RPMI7951 (cell line): ENCODE measurements at places on chromosomes 16 and 17. TPM values are rescaled to one million over a fixed set of nuclear protein-coding genes. Genes with fewer than 3 reads are reported as not detected.

DNA sequence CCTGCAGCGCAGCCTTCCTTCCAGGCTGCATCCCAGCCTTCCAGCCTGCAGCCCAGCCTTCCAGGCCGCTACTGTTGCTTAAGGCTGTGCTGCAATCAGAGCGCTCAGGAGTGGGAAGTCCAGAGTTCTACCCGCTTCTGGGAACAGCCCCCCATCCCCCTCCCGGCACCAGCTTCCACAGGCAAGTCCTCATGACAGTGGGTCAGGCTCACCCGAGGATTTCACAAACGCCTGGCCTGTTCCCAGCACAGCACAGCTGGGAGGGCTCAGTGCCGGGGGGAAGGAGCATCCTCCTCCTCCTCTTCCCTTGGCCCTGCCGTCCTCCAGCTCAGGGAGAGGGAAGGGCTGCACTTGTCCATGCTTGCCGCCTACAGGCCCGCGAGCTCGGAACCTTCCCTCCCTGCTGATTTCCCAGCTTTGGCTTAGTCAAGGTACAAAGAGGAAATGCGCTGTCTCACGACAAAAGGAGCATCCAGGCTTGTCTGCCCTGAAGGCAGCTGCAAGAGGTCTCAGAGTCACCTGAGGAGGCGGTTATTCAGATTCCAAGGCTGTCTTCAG lies 8.3 kb downstream of the SOCS3 start:
- DNase-seq: peak; percentile 84

DNA sequence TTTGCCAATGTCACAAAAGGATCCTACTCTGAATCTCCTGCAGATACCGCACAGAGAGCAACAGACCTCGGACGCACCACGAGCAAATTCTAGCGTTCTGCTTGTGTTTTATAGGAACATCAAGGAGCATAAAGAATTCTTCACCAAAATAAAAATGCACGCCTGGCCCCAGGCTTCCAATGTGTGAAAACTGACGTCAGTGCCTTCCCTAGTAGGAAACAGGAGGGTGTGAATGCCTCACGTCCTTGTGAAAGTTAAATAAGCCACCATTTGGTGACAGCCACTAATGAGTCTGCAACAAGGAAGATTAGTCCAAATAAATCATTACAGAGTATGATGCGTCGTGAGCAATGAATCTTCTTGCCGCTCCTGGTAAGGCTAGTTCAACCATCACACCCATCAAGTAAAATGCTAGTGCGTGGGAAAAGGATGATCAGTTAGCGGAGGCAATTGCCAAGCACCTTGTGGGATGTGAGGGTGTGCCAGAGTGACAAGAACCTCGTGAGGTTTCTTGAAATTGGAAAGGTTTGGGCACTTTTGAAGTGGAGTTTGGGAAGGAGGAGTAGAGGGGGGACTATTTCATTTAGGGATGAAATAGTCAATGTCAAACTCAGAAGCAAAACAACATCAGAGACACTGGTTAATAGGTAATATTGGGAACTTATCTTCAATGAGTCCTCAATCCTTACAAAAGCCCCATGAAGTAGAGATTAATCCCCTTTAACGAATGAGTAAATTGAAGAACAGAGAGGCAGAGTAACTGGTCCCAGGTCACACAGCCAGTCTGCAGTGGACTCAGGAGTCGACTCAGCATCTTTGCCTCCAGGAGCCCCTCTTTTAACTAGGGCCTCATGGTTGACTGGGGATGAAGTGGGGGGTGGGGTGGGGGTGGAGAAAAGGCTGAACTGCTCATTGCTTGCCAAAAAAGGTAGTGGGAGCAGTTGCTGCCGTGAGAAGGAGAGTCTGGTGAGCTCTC lies 238.8 kb downstream of the SLC39A11 start:
- no peak for DNase-seq

- no peak for DNase-seq
Measured at GRCh38 chr16:73921295-73921694, 375.3 kb upstream of the PSMD7 start.

DNA sequence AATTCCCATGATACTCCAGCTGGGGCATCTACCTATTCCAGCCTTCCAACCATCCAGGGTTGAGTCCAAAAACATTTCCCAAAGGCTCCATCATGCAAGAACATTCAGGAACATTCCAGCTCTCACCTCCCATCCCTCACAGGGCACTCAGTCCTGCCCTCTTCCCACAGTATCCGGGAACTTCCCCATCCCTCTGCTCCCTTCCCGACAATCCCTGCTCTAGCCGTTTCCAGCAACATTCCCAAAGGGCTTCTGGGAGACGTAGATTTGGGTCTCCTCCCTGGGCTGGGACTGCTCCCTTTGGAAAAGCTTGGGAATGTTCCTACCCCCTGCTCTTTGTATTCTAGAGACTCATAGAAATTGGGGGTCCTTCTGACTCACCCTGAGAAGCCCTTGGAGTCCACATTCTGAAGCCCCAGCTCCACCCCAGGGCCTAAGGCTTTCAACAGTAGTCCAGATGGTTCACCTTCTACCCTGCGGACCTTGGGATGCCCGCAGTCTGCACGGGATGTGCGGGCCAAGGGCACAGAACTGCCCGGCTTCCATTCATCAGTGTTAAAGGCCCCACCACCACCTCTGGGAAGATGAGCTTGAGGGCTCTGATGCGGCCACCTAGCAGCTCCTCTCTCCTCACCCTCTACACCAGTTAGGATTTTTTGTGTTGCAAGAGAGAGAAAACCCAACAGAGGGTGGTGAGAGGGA lies 25.4 kb downstream of the NGFR start:
- no peak for DNase-seq

GRCh38 chr17:58165981-58166380 lies 801 bp upstream of the OR4D2 start:
- no peak for DNase-seq

DNA sequence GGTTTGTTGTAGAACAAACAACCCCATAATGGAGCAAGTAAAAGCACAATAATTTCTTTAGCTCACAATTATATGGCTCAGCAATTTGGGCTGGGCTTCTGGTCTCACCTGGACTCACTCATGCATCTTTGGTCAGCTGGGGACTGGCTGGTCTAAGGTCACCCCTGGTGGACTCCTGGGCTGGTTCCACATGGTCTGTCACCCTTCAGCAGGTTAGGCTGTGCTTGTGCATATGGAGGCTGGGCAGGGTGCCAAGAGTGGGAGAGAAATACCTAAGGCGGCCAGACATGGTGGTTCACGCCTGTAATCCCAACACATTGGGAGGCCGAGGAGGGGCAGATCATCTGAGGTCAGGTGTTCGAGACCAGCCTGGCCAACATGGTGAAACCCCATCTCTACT lies 27.0 kb upstream of the SMURF2 start:
- no peak for DNase-seq

DNA sequence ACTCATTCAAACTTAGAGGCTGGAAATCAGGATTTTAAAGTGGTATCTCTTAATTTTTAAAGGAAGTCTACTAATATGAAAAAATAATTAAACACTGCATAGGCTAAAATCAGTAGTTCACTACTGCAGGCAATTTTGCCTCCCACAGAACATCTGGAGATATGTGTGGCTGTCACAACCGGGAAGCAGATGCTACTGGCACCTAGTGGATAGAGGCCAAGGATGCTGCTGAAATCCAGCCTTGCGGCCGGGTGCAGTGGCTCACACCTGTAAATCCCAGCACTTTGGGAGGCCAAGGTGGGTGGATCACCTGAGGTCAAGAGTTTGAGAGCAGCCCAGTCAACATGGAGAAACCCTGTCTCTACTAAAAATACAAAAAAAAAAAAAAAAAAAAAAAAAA lies 473.9 kb downstream of the XYLT1 start:
- no peak for DNase-seq

GRCh38 chr16:19991614-19992013 lies 82.1 kb downstream of the GPR139 start:
- no peak for DNase-seq

GRCh38 chr17:17401271-17401781 lies 75.5 kb upstream of the MED9 start:
- peak; percentile 51 for DNase-seq

DNA sequence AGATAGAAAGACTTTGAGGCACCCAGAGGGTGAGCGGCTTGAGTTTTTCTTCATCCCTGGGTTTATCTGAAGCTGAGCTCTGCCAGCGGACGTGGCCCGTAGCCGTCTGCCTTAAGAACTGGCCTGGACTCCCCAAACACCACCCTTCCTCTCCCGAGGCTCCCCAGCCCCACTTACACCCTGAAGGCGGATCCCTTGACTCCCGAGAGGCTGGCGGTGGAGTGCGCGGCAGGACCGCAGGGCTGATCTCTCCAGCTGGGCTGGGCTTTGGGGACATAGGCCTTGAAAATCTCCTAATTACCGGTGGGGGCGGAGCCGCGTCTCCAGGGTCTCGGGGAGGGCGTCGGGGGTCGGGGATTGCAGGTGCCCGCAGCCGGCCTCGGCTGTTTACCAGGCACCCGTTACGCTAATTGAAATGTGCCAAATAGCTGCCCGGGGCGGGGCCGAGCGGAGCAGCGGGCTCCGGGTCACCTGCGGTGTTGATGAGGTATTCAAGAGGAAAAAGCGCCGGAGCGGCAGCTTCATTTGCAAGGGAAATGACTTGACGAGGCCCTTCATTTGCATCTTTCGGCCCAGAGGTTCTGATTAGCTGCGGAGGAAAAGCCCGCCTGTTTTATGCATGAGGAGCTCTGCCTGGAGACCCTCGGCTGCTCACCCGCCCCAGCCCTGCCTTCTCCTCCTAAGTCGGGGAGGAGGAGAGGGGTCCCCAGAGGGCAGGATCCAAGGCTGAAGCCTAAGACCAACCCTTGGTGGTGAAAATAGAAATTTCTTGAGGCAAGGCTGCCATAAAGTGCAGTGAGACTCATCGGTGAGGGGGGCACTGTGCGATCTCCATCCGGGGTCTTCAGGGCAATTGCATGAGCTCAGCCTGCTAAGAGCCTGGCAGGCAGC lies 100.7 kb downstream of the MGAT5B start:
- DNase-seq: peak; percentile 28

DNA sequence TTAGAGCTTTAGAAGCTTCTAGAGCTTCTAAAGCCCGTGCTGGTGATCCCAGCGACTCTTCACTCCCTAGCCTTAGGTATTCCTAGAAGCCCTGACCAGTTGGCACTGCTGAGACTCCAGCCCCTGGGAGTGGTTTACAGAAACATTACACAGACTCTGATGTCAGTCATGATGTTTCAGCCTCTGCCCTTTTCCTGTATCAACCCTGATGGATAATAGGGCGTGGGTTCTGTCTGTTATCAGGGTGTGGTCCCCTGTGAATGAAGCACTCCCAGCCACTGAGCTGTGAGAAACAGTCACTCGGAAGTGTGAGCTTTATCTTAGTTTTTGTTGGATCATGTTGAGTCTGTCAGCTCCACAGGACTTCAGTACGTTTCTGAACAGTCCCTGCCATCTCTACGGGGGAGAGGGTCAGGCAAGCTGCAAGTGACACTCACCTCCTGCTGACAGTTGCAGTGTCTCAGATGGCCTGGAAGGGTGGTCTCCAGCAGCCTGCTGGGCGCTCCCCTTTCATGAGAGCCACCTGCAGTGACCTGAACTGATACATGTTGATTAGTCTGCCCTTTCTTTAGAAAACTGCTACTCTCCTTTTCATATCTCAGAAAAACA lies 12.8 kb downstream of the GOSR2 start:
- no peak for DNase-seq

Gene EVPLL
- not detected in 2 replicates for total RNA-seq

Gene ABCC3
- total RNA-seq: 23.1 and 28.4 TPM in 2 replicates
